ENCODE measurements at places on chromosomes 7 and 10.

GRCh38 chr7:136692221-136692620, 176.2 kb upstream of the CHRM2 start:
- no peak for DNase-seq

GRCh38 chr10:125838802-125839575, 15.6 kb downstream of the BCCIP start:
- no peak for DNase-seq

DNA sequence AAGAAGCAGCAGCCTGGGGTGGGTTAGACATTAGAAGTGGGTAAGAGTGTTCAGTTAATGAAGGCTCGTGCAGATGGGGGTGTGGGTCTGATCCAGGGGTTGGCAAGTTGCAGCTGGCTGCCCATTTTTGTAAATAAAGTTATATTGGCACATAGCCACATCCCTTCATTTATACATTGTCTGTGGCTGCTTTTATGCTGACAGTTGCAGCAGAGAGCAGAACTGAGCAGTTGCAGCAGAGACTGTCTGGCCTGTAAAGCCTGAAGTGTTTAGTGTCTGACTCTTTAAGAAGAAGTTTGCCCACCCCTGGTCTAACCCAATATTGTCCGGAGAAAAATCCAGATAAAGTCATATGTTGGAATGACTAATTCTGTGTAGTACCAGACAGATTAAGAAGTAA, 38.1 kb downstream of the GLRX3 start:
- DNase-seq, result no peak

GRCh38 chr10:127943336-127943910, 36.5 kb downstream of the PTPRE start:
- no peak for DNase-seq

GRCh38 chr7:104548861-104549260, 220.5 kb downstream of the LHFPL3 start:
- DNase-seq, result no peak
